ENCODE measurements at places on chromosomes 13 and 19.

GRCh38 chr19:5290336-5291262, 50.0 kb downstream of the PTPRS start:
- no peak for DNase-seq

- DNase-seq, result no peak
Measured at GRCh38 chr19:40381321-40381720, 8.7 kb downstream of the HIPK4 start.

- no peak for DNase-seq
Measured at GRCh38 chr19:632579-633067, 714 bp downstream of the POLRMT start.

GRCh38 chr19:53903055-53903680, 5.9 kb upstream of the CACNG7 start:
- no peak for DNase-seq

DNA sequence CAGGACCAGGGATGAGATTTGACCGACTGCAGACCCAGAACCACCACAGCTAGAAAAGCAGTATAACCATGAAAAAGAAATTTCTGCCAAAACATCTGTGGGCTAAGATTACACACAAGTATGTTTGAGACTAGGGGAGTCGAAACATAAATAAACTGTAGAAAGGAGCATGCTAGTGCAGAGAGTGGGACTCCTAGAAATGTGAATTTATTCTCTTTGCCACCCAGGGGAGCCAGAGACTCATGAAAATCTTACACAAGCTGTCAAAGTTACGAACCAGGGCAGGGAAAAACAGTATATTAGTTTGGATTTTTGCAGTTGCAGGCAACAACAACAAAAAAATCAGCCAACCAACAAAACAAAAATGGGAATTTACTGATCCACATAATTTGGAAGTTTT, 12.3 kb upstream of the HSPH1 start:
- DNase-seq, result no peak

DNA sequence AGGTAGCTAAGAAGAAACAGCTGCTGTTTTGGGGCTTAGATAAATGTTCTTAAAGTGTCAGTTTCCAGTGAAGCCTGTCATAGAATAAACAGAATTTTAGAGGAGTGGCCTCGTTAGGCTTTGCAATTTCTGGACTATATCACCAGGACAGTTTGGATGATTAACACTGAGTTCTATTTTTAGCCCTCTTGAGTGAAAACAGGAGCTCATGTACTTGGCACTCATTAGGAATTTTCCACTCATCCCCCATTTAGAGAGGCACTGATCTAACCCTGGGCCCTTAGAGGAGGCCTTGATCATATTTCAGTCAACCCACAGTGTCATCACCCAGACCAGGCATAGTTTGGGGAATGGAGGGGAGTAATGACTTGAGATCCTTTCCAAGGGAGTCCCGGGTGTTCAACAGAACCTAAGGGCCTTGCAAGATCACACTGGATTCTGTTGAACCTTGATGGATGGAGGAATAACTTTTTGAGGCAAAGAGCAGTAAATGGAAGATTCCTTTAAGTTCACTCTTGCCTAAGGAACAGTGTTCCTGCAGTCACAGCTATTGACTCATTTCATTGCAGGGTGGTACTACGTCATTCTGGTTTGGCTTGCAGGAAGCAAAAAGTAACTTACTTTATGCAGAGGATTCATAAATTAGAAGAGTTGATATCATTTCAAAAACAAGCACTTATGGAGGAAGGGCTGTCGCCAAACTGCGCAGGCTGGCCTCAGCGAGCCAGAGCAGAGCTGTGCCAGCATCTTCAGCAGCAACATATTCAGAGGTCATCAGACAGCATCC, 160.2 kb downstream of the SLC7A1 start:
- DNase-seq, result no peak

DNA sequence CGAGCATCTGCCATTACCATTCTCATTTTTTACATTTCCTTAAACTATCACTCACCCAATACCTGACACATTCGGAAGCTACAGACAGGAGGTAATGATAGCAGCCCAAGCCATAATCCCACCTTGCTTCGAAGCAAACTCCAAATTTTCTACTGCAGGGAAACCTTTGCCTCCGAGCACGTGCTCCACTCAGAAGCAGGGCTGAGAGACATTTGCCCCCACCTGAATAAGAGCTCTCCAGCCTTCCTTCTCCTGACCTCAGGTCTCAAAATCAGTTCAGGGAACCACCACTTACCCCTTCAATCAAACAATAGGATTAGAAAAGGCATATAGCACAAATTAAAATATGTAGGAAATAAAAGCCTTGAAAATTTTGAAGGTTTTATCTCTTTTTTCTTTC, 2.3 kb upstream of the DACH1 start:
- DNase-seq, result no peak

- DNase-seq, result no peak
Measured at GRCh38 chr19:4352701-4353121, 9.3 kb downstream of the MPND start.

DNA sequence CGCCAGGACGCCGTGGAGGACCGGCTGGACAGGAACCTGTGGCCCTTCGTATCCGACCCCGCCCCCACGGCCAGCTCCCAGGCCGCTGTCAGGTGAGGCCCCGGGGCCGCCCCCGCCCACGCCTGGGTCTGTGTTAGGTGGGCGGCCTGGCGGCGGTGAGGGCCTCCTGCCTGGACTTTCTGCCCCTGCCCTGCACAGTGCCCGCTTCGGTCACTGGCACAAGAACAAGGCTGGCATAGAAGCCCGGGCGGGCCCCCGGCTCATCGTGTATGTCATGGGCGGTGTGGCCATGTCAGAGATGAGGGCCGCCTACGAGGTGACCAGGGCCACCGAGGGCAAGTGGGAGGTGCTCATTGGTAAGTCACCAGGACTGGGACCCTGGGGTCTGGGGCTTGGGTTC, 10.2 kb downstream of the STXBP2 start:
- no peak for DNase-seq

DNA sequence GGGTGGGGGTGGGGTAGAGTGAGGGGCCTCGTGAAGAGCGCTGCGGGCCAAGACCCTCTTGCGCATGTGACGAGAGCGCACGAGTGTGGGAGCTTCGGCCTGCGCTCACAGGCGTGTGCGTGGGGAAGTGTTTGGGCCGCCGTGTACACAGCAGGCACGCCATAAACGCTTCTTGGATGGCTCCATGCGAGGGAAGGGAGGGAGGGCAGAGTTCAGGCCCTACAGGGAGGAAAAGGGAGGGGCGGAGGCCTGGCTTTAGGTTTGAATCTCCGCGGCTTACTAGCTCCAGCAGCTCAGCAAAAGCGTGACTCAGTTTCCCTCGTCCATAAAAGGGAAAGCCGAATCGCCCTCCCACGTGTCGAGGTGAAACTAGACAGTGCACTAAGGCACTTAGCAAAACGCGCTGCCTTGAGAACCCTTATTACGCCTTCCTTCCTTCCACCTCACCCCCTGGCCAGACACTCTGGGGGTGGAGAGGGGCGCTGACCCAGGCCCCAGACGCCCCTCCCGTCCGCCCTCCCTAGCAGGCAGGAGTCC, 12.5 kb downstream of the GADD45B start:
- no peak for DNase-seq

GRCh38 chr19:41172297-41173164, 20.5 kb upstream of the CYP2S1 start:
- no peak for DNase-seq

DNA sequence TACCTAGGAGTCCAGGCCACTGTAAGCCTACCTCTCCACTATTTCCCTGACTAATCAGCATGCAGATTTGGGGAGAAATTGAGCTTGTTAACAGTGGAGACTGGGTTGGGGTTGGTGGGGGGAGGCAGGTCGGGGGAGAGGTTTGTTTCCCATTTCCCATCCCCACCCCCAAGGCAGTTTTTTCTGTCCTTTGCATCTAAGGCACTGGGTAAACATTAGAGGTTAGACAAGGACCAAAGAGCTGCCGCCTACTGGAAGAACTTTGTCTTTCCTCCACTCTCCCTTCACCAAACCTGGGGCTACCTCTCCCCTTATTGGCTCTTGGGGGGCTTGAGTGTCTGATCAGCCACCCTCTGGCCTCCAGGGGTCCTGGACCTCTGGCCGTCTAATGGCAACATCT, 953 bp downstream of the KCNN4 start:
- DNase-seq, result no peak

DNA sequence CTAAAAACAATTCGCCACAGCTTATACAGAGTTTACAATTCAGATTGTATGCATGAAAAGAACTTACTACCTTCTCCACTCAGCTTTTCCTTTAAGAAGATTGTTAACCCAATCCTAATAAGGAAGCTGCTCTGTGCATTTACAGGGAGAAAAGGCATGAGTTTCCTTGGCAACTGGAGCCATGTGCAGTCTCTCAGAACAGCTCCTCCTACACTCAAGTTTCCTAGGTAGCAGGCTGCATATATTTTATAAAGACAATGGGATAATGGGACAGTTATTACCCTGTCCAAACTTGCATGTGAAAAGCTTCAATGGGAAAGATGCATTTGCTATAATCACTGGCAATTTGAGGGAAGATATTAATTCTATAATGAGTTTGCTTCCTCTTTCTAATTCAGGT, 125.5 kb upstream of the TRPC4 start:
- no peak for DNase-seq

DNA sequence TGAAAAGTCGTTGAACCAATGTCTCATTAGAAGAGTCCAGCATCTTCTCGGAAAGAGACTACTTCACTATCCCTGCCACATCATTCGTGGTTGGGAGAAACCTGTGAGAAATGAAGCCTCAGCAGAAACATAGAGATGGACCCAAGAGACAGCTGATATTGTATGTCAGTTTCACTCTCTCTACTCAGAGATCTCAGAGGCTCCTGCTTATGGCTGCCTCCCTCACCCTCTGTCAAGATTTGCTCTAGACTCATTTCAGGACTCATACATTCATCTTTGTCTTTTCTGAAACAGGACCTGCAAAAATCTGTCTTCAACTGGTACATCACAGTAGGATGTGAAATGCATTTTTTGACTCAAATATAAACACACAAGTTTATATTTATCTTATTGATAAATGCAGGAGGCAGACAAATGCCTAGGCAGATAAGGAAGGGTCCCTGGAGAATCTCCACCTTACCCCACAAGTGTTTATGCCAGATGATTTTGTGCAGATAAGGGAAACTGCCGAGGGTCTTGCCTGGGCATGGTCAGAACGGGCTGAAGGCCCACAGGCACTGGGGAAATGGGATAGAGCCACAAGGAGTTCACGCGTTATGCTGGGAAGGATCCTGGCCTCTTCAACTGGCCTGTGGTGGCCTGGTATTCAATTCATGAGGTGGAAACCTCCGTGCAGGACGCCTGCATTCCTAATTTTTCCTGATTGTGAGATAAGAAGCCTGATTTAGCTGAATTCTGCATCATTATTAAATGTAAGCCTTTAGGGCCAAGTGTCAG, 1834.0 kb upstream of the PCDH20 start:
- no peak for DNase-seq

GRCh38 chr19:11458236-11458900, 22.5 kb downstream of the ELAVL3 start:
- no peak for DNase-seq

DNA sequence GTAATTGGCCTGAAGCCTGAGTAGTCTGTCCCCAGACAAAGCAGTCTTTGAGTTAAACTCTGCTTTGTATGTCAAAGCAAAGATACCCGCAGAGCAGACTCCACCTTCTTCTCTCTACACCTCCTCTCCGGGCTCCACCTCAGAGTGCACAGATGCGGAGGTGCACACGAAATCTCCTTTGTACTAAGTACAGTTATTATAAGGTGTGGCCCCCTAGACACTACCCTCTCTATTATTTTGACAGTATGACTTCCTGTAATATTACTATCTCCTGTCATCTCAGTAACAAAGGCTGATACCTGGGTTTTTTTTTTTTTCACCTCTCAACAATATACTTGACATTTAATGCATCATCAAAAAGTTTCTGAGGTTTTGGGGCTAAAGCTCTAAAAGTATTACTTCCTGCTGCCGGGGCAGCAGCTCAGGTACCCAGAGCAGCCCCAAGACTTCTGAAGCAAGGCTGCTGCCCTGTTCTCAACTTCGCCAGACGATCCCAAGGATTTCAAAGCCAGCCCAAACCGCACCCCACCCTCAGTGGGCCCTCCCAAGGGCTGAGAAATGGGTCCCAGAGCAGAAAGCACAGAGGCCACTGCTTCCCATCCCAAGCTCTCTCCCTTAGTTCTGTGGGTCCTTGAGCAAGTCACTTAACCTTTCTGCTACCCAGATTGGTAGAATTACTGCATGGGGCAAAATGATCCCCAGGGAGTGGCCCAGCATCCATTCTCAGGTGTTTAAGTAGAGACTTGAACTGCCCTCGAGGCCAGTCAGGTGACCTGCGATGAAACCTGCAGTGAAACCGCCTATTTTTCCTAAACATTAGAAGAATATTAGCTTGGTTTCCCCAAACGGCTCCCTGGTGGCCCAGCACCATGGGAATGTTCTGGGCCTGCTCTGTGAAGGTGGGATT, 180.6 kb downstream of the FOXO1 start:
- no peak for DNase-seq

DNA sequence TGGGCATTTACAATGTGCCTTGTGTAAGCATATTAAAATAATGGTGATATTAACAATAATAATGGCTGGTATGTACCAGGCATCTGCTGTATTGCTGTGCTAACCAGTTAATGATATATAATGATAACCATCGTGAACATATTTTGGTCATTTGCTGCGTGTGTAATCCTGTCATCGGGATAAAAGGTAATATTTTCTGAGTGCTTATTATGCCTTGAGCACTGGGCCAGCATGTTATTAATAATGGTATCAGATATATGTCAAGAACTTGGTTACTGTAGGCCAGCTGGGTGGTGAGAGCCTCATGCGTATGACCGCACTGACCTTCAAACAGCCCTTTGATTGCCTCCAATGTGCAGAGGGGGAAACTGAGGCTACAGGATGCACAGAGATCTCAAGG, 22.2 kb upstream of the FXYD3 start:
- no peak for DNase-seq

Data from thoracic aorta (tissue), 2 donors.